ENCODE measurements at places on chromosomes 7 and 10.

- DNase-seq, result peak; percentile 39
Observed at GRCh38 chr10:87635498-87636312, 24.0 kb upstream of the PAPSS2 start.

- no peak for DNase-seq
Observed at GRCh38 chr7:132066761-132067171, 509.5 kb downstream of the PLXNA4 start.

DNA sequence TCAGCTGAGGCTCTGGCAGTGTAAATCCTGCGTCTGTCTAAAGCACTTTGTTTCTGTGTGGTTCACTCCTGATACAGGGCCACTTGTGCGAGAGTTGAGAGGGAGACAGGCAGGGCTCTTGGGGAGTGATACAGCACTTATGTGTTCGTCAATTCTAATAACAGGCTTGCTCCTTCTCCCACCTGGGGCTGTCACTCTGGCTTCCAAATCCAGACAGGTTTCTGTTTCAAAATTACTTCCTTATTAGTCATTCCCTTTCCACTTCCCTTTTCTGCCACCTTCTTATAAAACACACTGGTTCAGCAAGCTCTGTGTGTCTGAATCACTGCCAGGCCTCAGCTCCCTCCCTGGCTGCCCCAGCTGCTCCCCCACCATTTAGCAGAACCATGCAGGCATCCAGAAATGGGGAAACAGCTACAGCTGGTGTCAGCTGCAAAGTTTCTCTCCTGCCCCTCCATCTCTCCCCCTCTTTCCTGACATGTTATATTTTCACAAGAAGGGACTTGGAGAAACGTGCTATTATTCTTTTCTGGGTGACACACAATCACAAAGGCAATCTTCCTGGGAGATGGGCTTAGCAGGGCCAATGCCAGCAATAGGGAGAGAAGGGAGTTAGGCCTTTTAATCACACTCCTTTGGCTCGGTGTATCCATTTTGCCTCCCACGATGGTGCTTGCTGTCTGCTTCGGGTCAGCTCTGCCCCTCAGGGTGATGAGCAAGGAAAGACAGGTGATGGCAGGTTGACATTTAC is 58.4 kb upstream of the ZNRF2 start:
- DNase-seq, result no peak

- no peak for DNase-seq
Observed at GRCh38 chr10:114801411-114801813, 20.2 kb upstream of the FHIP2A start.

DNA sequence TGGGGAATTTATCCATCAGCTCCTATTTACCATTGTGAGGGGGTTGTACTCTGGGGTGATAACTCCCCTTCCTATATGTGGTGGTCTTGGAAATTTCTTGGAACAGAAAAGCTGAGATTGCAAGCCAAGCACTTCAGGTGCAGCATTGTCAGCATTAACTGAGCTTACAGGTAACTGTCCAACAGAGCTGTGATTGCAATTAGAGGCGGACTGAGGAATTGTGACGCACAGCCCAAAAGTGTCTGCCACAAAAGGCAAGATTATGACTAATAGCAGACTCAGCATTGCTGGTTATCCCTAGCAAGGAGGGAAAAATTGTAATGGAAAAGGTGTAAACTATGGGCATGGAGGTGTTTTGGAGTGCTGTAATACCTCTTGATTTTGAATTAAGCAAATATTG is 126.1 kb upstream of the AGR3 start:
- DNase-seq, result no peak

GRCh38 chr10:124987788-124988187 is 45.9 kb downstream of the ZRANB1 start:
- DNase-seq, result no peak

DNA sequence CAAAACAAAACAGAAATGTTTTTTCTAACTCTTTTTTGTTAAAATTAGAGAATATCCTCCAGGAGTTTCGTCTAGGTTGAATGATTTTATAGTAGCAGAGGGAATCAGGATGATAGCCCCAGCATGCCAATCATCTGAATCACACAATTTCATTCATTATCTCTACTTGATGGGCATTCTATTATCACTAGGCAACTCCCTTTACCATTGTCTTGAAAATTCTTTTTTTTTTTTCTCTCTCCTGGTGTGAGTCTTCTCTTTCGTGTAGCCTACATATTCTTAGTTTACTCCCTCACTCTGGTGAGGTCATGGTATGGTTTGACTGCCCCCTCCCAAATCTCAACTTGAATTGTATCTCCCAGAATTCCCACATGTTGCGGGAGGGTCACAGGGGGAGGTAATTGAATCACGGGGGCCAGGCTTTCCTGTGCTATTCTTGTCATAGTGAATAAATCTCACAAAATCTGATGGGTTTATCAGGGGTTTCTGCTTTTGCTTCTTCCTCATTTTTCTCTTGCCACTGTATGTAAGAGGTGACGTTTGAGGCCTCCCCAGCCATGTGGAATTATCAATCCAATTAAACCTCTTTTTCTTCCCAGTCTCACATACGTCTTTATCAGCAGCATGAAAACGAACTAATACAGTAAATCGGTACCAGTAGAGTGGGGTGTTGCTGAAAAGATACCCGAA is 105.0 kb downstream of the OTUD1 start:
- no peak for DNase-seq

GRCh38 chr10:116646502-116646901 is 25.7 kb downstream of the PNLIPRP2 start:
- DNase-seq, result no peak
